ENCODE measurements at places on chromosomes 13 and 19.
A peak's percentile ranks its signal among the peaks of the same experiment; 100 is the strongest.

DNA sequence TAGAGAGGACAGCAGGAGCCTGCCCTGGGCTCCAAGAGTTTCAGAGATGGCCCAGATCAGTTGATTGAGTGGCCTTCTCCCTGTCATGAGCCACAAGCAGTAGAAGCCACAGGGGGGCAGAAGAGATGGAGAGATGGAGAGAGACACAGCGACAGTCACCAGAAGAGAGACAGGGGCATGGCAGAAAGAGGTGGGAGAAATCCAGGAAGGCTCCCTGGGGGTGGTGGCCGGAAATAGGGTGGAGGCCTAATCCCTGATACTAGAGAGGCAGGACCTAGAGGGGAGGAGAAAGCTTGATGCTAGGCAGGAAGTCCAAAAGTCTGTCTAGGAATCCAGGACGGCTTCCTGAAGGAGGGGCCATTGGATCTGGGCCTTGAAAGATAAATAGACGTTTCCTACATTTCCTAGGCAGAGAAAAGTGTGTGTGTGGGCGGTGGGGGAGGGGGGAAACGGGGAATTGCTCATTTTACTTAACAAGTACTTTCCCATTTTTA lies 9.6 kb upstream of the TPM4 start:
- peak; percentile 67 for DNase-seq

- DNase-seq: peak; percentile 6
Observed at GRCh38 chr19:28118235-28118634, 1094.7 kb downstream of the UQCRFS1 start.

- DNase-seq: peak; percentile 33
Observed at GRCh38 chr19:44796701-44797115, 12.2 kb upstream of the BCAM start.

- no peak for DNase-seq
Observed at GRCh38 chr19:23321953-23322549, 71.9 kb upstream of the ZNF724 start.

DNA sequence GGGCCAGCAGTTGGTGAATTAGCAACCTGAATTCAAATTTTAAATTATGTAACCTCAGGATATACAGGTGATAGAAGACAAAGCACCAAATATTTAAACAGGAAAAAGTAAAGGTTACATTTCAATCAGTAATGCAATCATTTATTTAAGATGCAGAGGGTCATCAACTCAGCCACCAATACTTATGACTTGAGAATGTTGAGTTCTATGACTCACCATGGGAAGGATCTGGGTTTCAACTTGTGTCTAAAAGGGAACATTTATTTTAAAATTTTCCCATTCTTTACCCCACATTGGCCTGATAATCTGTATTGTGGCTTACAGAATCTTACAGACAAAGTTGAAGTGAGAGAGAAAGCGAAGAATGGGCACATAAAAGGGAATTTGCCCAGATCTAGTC lies 418.0 kb downstream of the NDFIP2 start:
- no peak for DNase-seq

GRCh38 chr13:112958127-112958989 lies 10.7 kb upstream of the MCF2L start:
- DNase-seq: no peak

DNA sequence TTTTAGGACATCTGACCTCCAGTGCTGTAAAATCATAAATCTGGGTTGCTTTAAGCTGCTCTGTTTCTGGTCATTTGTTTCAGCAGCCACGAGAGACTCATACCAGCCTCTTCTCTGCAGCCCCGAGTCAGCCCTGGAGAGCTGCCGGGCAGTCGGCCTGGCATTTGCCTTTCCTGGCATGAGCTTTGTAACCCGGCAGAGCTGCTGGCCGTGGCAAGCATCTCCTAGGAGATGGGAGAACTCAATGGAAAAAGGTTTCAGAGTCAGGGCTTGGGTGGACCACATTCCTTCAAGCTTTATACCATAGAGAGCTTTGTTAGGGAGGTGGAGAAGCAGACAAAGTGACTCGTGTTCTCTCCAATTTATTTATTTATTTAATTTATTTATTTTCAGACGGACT lies 21.6 kb upstream of the CCL25 start:
- no peak for DNase-seq

- peak; percentile 90 for DNase-seq
Observed at GRCh38 chr13:33275916-33276315, 9.6 kb downstream of the STARD13 start.

GRCh38 chr13:75986818-75987217 lies 350.7 kb downstream of the LMO7 start:
- DNase-seq: no peak
